OCI-M1 (cell line): ENCODE measurements at places on chromosomes 5 and 9.

DNA sequence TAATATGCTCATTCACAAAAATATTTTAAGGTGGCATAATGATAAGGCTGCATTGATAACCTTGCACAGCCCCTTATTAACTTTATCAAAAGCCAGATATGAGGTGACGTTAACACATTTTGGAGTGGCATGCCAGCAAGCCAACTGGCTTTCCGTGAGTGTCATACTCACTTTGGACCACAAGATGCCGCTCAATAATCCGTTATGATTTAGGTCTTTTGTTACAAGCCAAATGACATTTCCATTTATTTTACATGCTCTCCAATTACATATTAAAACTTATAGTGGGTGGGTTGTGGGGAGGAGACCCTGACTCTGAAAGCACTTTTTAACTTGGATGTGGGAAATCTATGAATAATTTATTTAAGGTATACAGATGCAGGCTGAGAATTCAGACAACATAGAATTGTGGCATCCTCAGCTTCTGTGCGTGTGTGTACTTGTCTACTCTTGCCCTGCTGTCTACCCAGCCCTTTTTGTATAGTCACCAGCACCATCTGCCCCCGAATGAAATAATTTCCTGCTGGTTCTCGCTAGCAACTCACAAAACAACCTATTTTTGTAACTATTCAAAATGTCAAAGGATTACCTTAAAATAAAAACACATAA is 305.1 kb downstream of the PSAT1 start:
- peak; percentile 68 for DNase-seq

GRCh38 chr5:2742921-2743679 is 8.4 kb downstream of the IRX2 start:
- DNase-seq = no peak

- no peak for DNase-seq
Observed at GRCh38 chr9:113564498-113565237, 101.1 kb downstream of the RGS3 start.

GRCh38 chr5:132653716-132654115 is 4.3 kb upstream of the IL13 start:
- DNase-seq = no peak

GRCh38 chr5:3262451-3262850 is 333.2 kb upstream of the IRX1 start:
- no peak for DNase-seq

GRCh38 chr5:127962491-127962890 is 121.1 kb upstream of the SLC12A2 start:
- no peak for DNase-seq

DNA sequence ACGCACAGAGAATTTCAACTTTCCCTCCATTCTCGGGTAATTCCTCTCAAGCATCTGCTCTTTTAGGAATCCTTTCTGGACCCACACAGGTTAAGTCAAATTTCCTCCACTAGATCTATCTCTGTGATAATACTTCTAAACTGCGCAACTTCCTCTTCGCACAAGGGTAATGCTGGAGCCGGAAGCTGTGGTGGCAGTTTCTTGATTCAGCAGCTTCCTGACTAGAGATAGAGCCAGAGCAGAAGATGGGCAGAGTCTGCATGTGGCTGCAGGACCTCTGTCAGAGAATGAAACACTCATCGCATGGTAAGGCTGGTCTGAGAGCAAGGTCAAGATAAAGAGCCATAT is 11.1 kb upstream of the CDC42SE2 start:
- peak; percentile 91 for DNase-seq

DNA sequence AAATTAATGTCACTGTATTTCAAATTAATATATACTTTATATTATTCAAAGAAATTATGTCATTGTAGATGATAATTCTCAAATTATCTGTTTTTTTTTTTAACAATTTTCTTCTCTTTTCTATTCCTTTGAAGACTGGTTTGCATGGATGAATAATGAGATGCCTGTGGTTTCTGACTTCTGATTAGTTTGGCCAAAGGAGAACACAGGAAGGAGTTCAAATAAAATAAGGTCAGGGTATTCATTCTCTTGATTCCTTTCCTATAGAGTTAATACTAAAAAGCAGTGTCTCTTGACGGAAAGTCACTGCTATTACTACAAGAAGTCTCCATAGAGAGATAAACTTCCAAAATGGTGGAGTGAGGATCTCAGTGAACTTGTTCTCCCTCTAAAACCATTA is 279.6 kb upstream of the FTMT start:
- DNase-seq = no peak

DNA sequence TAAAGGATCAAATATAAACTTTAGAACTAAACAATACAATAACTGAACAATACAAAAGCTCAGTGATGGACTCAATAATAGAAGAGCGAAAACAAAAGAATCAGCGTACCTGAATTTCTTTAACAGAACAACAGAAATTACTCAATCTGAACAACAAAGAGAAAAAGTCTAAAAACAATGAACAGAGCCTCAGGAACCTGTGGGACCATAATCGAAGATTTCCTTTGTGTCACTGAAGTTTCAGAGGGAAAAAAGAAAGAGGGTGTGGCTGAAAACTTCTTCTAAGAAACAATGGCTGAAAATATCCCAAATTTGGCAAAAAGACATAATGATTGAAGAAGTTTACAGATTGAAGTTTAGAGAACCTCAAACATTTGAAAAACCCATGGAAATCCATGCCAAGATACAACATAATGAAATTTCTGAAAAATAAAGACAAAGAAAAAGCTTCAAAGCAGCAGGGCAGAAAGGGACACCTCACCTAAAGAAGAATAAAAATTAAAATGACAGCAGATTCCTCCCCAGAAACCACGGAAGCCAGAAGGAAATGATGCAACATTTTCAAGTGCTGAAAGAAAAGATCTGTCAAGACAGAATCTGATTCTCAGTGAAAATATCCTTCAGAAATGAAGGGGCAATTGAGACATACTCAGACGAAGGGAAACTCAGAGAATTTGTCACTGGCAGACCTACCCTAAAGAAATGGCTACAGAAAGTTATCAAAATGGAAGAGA is 288.8 kb downstream of the ARL15 start:
- DNase-seq = peak; percentile 80

DNA sequence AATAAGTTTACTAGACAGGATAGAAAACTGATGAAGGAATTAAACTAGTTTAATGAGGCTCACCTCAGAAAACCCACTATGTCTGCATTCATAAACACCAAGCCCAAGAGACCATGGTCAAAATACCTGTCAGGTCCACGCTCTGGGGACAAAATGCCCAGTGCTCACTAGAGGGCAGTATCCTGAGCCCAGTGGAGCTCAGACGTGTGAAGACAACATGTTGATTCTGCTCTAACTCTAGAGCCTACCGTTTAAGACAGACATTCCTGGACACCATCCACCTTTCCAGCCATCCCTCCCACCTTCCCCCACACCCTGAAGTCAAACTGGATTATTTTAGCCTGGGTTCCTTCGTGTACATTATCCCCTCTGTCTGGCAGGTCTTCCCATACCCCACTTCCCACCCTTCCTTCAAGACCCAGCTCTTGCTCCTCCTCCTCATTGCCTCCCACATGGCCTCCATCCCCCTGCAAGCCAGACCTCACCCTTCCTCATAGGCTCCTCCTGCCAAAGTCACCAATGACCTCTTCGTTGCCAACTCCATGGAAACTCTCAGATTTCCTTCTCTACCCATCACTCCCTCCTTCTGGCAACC is 142.3 kb upstream of the FSTL4 start:
- peak; percentile 53 for DNase-seq

- DNase-seq = no peak
Observed at GRCh38 chr5:168712280-168712924, 133.2 kb upstream of the PANK3 start.
